Astrocyte (in vitro differentiated cells and primary cell): ENCODE measurements at places on chromosomes 7 and 10. TPM values are rescaled to one million over a fixed set of nuclear protein-coding genes. Genes with fewer than 3 reads are reported as not detected.
A peak's percentile ranks its signal among the peaks of the same experiment; 100 is the strongest.

The CRPPA gene
- total RNA-seq = 3.6 and 3.9 TPM in 2 replicates

The NCAPG2 gene
- 8.7 and 9.6 TPM in 2 replicates for total RNA-seq

The TAS2R3 gene
- total RNA-seq = 1.00 and 1.2 TPM in 2 replicates

- peak; percentile 32 for DNase-seq
Measured at GRCh38 chr7:35869810-35870209, 69.0 kb downstream of the SEPTIN7 start.

- DNase-seq = peak; percentile 15
Measured at GRCh38 chr7:80249619-80250295, 115.1 kb downstream of the GNAI1 start.

- DNase-seq = no peak
Measured at GRCh38 chr10:26743091-26743490, 45.6 kb downstream of the PDSS1 start.

GRCh38 chr7:100171087-100171681 is 2.8 kb upstream of the GAL3ST4 start:
- no peak for DNase-seq

- peak; percentile 22 for DNase-seq
Measured at GRCh38 chr7:132547821-132548220, 28.4 kb downstream of the PLXNA4 start.

- no peak for DNase-seq
Measured at GRCh38 chr7:72577107-72577506, 165.0 kb upstream of the CALN1 start.

DNA sequence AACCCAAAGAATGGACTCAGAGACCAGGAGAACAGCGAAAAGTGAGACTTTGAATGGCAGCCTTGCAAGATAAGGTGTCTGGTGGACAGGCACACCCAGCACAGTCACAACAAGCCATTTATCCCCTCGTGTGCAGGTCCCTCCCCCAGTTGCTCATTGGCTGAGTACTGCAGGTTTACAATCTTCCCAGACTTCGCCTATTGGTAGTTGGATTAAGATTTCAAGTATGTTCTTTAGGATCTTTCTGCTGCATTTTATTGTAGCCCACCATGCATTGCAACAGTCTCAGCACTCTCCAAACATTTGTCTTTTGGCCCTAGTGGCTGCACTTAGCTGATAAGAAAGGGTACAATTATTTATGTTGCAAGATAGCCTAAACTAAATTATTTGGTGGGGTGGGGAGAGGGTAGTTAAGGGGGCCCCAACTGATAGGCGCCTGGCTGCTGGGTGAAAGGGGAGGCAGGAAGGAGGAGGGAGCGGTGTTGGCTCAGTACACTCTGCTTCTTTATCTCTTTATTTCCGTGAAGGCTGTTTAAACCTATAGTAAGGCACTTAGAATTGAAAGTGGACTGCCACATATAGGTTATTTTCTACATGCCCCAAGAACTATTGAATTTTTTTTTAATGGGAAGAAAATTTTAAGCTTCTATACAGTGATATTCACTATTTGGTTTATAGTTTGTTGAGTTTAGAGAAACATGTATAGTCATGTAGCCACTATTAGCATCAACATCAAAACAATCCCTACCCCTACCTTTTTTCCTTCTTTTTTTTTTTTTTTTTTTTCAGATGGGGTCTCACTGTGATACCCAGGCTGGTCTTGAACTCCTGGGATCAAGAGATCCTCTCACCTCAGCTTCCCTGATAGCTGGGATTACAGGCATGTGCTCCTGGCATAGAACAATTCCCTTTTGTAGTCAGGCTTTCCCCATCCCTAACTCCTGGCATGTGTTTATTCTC is 54.2 kb downstream of the GUSB start:
- no peak for DNase-seq

- peak; percentile 70 for DNase-seq
Measured at GRCh38 chr7:135748770-135749169, at the start of gene FAM180A. Gene FAM180A (minus strand): TSS chr7:135748813. CDS start chr7:135748580, 233 bp downstream.

DNA sequence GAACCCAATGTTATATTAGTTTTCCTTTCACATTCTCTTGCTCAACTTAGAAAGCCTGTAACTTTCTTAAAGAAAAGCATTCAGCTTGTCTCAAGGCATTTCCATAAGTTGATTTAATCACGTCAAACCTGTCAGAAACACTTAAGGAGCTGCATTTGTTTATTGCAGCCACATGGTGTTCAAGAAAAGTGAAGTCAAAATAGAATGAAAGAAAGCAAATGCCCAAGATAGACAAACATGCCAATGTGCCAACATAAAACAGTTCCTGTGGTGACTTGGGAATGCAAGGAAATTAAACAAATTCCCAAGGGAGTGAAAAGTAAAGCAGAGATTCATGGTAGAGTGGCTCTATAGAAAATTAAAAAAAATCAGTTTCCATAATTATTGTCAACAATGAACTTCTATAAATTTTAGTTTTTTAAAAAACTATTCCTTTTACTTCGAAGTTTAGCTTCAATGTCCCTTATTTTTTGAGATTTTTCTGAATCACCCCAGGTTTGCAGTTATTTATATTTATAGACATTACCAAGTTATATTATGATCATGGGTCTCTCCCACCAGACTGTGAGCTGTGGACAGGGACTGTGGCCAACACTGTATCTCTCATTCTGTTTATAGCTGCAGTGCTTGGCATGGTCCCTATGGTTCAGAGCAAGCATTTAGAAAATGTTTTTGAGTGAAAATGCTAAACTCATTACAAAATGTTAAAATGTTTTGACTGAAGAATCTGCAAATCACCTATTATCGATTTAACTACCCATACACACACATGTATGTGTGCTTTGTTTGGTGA is 887.4 kb downstream of the REEP3 start:
- DNase-seq = no peak

DNA sequence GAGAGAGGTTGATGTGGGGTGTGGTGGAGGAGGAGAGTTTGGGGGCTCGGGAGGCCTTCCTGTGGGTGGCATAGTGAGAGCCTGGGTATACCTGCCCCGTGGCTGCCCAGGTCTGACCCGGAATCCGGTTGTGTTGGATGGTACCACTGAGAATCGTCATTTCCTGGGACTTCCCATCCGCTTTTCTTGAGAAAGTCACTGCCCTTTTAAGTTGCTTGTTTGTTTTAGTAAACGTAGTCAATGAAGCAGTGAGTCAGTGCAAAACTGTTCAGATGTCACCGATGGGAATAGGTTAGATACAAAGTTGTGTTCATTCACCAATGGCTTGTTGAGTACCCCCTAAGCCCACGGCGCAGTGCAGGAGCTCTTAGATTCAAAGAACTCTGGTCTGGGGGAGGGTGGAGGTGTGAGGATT is 285.8 kb downstream of the CAMK1D start:
- peak; percentile 18 for DNase-seq

- no peak for DNase-seq
Measured at GRCh38 chr10:1829712-1830111, 92.4 kb upstream of the ADARB2 start.

GRCh38 chr7:114481999-114482398 is 67.4 kb downstream of the FOXP2 start:
- peak; percentile 17 for DNase-seq
